Spinal cord (tissue), 10 donors: ENCODE measurements at places on chromosomes 1 and 21. TPM values are rescaled to one million over a fixed set of nuclear protein-coding genes. Genes with fewer than 3 reads are reported as not detected.

Gene AMIGO1
- 18.0 TPM for polyA plus RNA-seq

Gene DCST1
- polyA plus RNA-seq: 0.11 TPM

- DNase-seq: no peak
These were observed 34.5 kb upstream of the BCAR3 start for GRCh38 chr1:93716163-93716562.

DNA sequence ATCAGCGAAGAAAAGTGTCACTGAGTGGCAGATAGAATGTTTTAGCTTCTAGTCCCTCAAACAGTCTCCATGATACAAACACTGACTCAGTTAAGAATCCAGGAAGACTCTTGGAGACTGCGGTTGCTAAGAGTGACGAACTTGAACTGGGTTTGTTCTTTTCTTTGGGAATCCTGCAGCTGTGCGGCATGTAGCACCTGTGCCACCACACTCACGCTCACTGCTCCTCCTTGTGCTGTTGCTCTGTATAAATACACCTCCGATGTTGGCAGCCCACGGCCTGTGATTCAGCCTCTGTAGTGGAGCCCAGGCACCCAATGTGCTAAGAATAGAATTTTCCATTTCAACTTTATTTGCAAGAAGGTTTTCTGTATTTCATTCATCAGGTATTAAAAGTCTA, 5.5 kb upstream of the PPIE start:
- no peak for DNase-seq

- no peak for DNase-seq
These were observed 94.3 kb upstream of the EDN2 start for GRCh38 chr1:41578712-41579335.

- no peak for DNase-seq
These were observed 11.6 kb downstream of the SCAF4 start for GRCh38 chr21:31720330-31720729.
